ENCODE measurements at places on chromosomes 4 and X.

- DNase-seq = no peak
These were observed 404.5 kb downstream of the GBA3 start for GRCh38 chr4:23097251-23097650.

GRCh38 chr4:52105276-52105675 lies 54.2 kb downstream of the SPATA18 start:
- DNase-seq = no peak

GRCh38 chr4:63786171-63786570 lies 623.1 kb downstream of the TECRL start:
- DNase-seq = no peak

GRCh38 chr4:173524218-173525117 lies 5.6 kb downstream of the HAND2 start:
- DNase-seq = no peak

GRCh38 chr4:145034727-145035211 lies 63.2 kb downstream of the ANAPC10 start:
- DNase-seq = no peak

DNA sequence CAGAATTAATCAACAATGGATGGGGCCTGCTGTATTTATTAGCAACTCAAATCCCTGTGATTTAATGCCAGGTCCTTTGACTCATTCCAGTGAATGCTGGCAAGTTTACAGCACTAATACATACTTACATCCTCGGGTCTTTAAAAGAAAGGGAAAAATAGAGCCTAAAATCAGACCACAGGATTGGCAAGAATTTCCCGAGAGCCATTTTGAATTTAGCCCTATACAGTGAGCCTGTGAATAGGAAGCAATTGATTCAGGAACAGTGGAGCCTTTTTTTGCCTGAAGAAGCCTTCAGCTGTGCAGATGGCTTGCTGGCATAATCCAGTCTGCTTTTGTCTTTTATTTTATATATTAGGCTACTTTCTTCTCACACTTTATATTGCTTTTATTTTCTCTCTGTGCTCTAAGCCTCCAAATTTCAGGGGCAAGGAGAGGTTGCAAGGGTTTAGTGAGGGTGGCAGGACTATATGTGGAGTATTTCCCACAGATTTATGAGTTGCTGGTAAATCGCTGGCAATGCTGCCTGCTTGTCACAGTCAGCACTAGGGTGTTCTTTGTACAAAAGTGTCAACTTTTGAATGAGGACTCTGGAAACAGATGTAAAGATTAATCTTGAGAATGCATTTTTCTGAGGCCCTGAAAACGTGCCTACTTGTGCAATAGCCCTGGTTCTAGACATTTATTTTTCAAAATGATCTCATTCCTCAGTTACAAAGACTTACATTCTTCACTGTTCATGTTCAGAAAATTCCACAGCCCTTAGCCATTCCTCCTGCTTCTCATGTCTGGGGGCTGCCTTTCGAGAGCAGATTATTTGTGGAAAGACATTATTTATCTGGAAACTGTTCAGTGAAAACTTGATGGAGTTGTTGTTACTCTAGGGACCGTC lies 303.5 kb downstream of the SPRY1 start:
- DNase-seq = no peak

DNA sequence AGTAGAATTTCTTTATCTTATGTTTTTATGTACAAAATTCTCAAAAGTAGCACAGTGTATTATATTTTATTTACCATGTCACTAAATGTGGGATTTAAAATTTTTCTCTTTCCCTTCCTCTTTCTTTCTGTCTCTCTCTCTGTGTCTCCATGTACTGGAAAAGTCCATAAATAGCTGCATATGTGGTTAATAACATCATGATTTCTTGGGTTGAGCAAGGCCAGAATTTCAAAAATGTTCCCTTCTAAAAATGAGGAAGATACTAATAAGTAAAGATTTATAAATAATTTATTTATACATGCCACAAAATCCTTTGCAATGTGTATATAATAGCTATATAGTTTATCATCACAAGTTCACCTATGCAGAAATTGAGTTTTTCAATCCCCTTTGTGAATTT lies 29.1 kb upstream of the DKK2 start:
- DNase-seq = no peak

- DNase-seq = no peak
These were observed 85.0 kb upstream of the ADRA2C start for GRCh38 chr4:3681191-3681590.

DNA sequence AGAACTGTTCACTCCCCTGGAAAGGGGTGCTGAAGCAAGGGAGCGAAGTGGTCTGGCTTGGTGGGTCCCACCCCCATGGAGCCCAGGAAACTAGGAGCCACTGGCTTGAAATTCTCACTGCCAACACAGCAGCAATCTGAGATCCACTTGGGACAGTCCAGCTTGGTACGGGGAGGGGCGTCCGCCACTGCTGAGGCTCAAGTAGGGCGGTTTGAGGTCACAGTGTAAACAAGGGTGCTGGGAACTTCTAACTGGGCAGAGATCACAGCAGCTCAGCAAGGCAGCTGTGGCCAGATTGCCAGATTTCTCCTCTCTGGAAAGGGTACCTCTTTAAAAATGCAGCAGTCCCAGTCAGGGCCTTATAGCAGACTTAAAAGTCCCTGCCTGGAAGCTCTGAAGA lies 53.9 kb upstream of the GALNTL6 start:
- DNase-seq = no peak

DNA sequence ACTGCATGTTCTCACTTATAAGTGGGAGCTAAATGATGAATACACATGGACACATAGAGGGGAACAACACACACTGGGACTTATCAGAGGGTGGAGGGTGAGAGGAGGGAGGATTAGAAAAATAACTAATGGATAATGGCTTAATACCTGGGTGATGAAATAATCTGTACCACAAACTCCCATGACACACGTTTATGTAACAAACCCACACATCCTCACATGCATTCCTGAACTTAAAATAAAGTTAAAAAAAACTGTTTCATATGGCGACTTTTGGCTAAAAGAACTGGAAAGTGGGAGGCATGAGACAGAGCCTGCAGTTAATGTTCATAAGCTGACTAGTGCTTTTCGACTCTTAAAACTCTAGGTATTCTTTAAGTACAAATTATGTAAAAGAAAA lies 98.9 kb upstream of the NPFFR2 start:
- DNase-seq = no peak

- DNase-seq = no peak
These were observed 7.7 kb downstream of the NAT8L start for GRCh38 chr4:2066571-2067445.

- no peak for DNase-seq
These were observed 44.5 kb downstream of the BRWD3 start for GRCh38 chrX:80765220-80765625.

- no peak for DNase-seq
These were observed 119.4 kb upstream of the FAM9B start for GRCh38 chrX:9153300-9153699.

DNA sequence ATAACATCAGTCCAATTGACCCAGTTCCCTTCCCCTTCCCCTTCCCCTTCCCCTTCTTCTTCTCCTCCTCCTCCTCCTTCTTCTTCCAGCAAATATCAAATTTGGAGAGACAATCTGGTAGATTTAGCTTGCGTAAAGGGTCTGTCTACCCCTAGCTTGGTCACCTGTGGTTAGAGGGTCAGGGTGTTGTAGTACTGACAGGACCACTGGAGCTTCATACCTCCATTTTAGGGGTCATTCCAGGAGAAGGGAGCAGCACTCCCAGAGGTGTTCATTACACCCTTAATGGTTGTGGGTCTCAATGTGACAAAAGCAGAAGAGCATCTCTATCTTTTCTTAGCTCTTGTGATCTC lies 3.7 kb upstream of the FGB start:
- no peak for DNase-seq

- DNase-seq = no peak
These were observed 355.7 kb upstream of the GNPDA2 start for GRCh38 chr4:45082101-45082500.

DNA sequence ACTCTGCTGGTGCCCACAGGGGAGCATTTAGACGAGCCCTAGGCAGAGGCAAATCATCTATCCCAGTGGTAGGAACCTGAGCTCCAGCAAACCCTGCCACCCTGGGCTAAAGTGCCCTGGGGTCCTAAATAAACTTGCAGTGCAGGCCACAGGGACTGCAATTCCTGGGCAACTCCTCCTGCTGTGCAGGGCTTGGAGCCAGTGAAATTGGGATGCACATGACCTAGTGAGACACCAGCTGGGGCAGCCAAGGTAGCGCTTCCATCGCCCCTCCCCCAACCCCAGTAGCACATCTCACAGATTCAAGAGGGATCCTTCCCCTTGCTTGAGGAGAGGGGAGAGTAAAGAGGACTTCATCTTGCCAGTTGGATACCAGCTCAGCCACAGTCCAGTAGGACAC lies 44.1 kb downstream of the CHRNA9 start:
- no peak for DNase-seq

DNA sequence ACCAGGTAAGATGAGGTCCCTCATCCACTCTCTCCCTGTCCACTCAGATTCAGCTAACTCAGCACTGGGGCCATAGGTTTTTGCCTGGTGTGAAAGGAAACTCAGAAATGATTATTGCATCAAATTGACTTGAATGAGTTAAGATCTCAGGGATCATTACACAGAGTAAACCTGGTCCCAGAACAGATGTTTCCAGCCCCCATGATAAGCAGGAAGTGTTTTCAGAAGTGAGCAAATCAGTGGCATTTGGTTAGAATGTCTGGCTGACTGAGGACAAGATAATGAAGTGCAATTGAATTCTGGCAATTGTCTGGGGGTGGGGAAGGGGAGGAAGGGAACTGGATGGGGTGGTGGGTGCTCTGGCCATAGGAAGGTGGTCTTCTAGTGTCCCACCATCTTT lies 108.0 kb downstream of the CHIC2 start:
- no peak for DNase-seq

DNA sequence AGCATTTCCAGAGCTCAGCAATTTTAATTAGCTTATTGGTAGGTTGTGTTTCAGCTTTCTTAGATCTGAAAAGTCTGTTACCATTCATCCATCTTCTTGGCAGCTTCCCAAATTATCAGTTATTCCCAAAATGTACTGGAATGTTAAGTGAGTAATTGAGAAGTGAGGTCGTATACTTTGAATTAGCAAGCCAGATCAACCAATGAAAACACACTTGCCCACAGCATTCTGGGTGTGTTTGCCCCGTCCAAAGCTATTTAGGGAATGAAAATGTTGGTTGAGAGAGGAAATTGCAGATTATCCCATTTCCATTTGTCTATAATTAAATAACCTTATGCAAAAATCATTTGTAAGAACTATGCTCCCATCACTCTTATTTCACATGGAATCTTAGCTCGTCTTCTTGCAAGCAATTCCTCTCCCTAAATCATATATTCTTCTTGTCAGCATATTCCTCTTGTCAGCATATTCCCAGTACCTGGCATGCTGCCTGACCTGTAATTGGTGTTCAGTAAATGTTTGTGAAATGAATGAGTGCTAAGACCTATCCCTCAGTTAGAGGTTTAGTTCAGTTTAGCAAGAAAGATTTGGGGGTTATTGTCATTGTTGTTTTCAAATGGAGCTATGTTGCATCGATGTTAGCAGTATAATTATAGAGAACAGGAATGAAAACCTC lies 23.3 kb upstream of the ANTXR2 start:
- DNase-seq = no peak

DNA sequence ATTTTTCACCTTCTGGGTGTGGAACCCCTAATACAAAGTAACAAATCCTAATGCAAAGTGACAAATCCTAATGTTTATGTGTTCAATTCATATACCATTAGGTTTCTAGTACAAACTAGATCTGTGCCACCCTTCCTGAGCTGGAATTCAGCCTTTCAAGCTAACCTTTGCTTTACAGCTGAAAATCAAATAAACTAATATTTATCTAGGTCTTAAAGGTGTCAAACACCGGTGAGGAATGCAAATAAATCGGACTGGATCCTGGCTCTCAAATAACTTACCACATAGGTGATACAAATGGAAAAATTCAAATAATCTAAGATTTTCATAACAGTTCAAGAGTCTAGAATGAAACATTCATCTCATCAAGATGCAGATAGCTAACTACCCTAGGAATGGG lies 11.6 kb downstream of the IRF2 start:
- no peak for DNase-seq

DNA sequence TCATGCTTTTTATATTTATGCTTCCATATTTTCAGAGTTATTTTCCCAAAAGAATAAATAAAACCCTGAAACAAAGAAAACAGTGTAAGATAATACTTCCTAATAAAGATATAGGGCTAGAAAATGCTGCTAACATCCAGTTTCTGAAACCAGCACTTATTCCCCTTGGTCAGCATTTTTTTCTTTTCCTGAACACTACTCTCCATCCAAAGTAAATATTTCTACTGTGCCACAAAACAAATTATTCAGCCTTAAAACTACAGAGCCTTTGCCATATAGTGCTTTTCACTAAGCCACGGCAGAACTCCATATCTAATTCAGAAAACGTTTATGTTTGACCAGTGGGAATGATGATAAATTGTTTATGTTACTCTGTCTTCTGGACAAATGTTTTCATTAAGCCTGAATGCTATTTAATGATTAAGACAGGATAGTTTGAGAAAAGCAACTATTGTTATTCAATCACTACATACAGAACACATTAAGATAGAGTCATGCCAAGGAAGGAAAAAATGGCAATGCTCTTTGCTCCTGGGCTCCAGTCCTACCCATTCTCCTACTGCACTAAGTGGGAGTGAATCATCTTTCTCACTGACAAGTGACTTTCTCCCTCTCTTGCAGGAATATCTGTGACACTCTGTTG lies 723.9 kb downstream of the FAT4 start:
- DNase-seq = no peak

- DNase-seq = no peak
These were observed 45.1 kb downstream of the JADE3 start for GRCh38 chrX:46957297-46957696.

DNA sequence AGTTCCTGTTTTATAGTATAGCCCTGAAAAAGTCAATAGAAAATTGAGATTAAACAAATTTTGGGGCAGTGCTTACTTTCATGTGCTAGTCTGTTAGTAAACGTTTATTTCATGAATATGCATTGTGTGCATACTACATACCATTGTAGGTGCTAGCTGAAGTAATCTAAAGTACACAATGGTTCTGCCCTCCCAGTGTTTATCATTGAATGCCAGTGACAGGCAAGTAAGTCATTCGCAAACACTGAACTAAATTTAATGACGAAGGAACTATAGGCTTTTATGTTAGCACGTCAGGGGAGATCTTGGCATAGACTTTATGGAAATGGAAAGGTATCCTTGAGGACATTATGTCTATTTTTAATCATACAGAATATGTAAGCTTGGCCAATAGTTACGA lies 426.9 kb upstream of the EPHA5 start:
- no peak for DNase-seq

DNA sequence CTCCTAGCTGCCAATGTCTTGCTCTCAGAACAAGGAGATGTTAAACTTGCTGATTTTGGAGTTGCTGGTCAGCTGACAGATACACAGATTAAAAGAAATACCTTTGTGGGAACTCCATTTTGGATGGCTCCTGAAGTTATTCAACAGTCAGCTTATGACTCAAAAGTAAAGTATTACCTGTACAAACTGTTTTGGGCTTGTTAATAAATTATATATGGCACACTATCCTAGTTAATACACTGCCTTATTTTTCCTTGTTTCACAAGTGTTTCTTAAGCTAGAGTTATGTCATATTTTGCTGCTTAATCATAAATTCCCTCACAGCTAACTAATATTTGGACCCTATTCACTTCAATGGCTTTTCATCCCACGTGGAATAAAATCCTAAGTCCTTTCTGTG lies 45.3 kb downstream of the STK26 start:
- DNase-seq = no peak

All from stimulated activated CD8-positive, alpha-beta memory T cell treated with anti-CD3 and anti-CD28 coated beads, Interleukin-4, amount 100 ng/mL, for 48 hours (primary cell).